GM04503 (cell line): ENCODE measurements at places on chromosomes 16 and 17.

GRCh38 chr17:42944211-42944610 lies 20.0 kb downstream of the AARSD1 start:
- DNase-seq, result no peak

- no peak for DNase-seq
Observed at GRCh38 chr16:79042886-79043285, 557.7 kb downstream of the MAF start.

DNA sequence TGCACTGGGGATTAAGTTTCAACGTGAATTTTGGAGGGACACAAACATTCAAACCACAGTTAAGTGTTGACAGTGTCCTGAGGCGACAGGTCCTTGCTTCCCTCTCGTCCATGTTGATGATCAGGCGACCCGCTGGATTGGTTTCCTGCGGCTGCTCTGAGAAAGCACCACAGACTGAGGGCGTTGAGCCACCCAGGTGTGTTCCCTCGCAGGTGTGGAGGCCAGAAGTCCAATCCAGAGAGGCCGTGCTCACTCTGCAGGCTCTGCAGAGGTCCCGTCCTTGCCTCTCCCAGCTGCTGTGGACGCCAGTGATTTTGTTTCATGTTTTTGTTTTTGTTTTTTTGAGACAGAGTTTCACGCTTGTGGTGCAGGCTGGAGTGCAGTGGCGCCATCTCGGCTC lies 22.4 kb upstream of the CBX2 start:
- DNase-seq, result no peak

GRCh38 chr16:69754143-69754468 lies 620 bp downstream of the NOB1 start:
- no peak for DNase-seq

GRCh38 chr16:28261942-28262341 lies 30.4 kb upstream of the SBK1 start:
- no peak for DNase-seq

- DNase-seq, result no peak
Observed at GRCh38 chr17:42866631-42867575, 15.9 kb downstream of the AOC3 start.

GRCh38 chr17:70072546-70073309 lies 2.3 kb upstream of the KCNJ16 start:
- DNase-seq, result no peak

GRCh38 chr16:56995136-56995805 lies 5.9 kb downstream of the NLRC5 start:
- DNase-seq, result no peak

DNA sequence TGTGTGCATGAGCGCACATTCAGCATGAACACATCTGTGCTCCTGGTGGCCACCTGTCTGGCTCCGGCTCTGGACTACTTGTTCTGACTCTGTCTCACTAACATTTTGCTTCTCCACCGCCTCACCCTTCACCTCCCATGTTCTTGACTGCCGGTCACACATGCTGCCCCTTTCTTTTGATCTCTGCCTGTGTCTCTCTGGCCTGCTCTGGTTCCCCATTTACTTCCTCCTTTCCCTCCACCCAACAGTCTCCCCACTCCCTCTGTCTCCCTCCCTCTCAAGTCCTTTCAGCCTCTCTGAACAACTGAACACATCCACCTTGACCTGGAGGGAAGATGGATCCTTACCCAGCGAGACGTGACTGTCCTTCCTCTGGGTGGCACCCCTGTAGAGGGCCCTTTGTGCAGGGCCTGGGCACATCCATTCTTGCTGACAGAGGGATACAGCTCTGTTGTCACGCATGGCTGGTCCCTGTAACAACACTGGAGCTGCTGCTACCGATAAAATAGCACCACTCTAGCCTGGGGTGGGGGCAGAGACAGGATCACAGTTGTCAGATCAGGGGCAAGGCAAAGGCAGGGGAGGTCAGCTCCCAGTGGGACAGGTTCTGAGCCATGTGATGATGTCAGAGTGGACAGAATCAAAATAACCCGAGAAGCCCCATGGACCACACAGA lies 11.0 kb downstream of the ZSCAN32 start:
- no peak for DNase-seq

GRCh38 chr17:45904866-45905265 lies 10.5 kb downstream of the MAPT start:
- no peak for DNase-seq

GRCh38 chr17:32496395-32497073 lies 9.7 kb downstream of the CDK5R1 start:
- DNase-seq, result no peak

- no peak for DNase-seq
Observed at GRCh38 chr17:11296994-11297393, 56.0 kb downstream of the SHISA6 start.
